ENCODE measurements at places on chromosomes 13 and 19. TPM values are rescaled to one million over a fixed set of nuclear protein-coding genes. Genes with fewer than 3 reads are reported as not detected.

DNA sequence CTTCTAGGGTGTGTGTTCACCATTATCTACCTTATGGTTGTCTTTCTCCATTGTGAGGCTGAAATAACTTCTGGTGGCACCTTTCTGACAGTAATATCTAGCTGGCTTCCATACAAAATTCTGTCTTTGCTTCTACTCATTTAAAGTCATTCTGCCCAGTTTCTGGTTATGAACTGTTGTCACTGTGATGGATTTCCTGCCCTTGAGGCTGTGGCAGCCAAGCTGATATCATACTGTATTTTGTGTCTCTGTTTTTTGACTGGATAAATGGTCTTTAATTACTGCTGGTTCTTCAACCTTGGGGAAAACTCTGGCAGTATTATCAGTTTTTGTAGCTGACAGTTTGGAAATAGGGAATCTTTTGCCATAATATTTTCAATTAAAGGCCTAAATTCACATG lies 233.4 kb downstream of the GPC6 start:
- no peak for DNase-seq

GRCh38 chr19:43880483-43880882 lies 53.4 kb downstream of the ZNF283 start:
- DNase-seq = no peak

DNA sequence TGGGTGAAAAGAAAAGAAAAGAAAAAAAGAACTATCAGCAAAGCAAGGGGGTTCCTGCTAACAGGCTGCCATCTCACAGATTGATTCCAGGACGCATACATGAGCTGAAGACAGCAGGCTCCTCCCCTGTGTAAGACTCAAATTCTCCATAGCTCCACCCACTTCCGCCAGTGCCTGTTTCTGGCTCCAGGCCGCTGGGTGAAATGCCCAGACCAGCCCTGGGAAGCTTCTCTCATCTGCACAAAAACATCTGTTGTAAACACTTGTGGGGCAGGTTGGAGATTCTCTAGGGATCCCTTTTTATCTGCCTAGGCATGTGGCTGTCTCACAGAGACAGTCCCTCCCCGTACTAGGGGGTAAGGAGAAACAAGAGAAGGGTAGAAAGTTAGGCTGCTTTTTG lies 1054.4 kb upstream of the SPRY2 start:
- DNase-seq = no peak

- no peak for DNase-seq
Measured at GRCh38 chr13:78659450-78659730, 435 bp upstream of the OBI1 start.

DNA sequence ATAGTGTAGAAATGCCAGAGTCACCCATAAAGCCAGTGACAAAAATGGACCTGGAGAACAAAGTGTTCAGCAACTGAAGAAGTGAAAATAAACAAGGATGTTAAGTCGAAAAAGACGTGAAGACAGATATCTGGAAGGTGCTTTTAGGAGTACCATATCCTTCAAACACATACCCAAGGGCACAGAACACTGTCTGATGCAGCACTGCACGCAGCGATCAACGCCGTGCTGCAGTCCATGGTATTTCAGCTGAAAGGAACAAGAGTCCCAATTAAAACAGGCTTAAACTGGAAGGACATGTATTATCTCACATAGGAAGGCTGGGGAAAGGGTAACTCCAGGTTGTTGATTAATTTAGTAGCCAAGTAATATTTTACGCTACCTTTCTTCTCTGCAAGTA lies 108.2 kb downstream of the SGCG start:
- DNase-seq = no peak

GRCh38 chr19:8635422-8635821 lies 5.0 kb downstream of the NFILZ start:
- no peak for DNase-seq

DNA sequence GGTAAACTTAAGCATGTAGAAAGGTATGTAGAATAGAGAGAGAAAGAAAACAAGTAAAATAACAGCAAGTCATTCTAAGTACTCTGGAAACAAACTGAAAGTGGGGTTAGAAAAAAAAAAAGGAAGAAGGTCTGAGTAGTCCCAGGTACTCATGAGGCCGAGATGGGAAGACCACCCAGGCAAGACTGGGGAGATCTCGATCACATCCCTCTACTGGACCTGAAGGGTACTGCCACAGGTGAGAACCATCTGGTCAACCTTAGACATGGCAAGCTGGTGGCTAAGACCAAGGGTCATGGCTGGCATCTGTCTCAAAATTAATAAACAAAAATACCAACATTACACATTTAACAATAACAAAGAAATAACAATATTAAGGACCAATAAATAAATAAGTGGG lies 36.3 kb upstream of the ZNF724 start:
- DNase-seq = no peak

GRCh38 chr19:39833464-39834286 lies at the start of gene DYRK1B:
TSS of gene DYRK1B (minus strand) at chr19:39834162. CDS start at chr19:39831867, 2,295 bp downstream.
- peak; percentile 97 for DNase-seq

DNA sequence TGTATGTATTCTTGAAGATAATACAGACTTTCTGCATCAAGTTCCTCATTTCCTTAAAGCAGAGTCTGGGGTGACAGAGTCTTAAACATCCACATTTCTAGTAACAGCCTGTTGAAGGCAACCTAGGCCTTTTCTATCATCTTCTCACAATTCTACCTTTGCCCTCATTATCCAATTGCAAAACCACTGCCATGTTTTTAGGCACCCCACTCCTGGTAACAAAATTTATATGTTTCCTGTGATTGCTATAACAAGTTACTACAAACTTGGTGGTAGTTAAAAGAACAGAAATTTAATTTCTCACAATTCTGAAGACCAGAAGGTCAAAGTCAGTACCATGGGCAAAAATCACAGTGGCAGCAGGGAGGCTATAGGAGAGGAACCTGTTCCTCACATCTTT lies 33.1 kb downstream of the TUBA3C start:
- no peak for DNase-seq

DNA sequence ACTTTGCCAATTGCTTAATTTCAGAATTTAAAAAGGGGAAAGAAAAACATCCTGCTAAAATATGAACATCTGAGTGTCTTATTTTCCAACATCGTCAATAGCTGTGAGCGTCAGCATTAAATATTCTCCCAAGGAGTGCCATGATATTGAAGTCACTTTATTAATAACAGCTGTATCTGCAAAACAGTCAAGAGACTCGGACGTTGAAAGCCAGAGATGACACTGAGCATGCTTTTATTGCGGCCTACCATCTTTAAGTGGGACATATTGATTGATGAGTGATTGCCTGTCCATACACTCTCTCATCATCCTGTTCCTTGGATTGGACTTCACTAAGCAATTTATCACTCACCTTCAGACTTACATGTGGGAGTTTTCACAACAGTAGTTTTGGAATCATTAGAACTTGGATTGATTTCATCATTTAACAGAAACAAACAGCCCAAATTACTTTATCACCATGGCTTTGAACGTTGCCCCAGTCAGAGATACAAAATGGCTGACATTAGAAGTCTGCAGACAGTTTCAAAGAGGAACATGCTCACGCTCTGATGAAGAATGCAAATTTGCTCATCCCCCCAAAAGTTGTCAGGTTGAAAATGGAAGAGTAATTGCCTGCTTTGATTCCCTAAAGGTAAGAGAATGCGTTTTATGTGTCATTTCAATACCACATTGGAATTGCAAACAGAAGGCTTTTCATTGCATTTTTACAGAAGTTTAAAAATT lies 53.8 kb downstream of the MBNL2 start:
- no peak for DNase-seq

DNA sequence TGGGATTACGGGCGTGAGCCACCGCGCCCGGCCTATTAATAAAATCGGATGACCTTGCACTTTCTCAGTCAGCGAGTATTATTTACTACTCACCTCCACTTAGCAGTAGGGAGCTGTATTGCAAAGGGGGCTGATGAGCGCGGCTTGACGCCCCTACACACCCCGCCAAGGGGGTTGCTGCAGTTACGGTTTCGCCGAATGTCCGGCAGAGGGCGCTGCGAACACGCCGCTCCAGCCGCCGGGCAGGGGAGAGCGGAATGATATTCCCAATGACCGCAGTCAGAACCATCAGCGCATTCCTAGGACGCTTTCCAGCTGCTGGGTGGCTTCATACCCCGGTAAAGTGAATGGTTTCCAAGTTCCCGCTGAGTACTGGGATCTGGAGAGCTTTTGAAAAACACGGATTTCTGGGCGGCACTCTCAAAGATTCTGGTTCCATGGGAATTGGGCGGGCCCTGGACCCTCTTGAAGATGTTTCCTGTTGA lies 30.0 kb upstream of the TPT1 start:
- peak; percentile 68 for DNase-seq

DNA sequence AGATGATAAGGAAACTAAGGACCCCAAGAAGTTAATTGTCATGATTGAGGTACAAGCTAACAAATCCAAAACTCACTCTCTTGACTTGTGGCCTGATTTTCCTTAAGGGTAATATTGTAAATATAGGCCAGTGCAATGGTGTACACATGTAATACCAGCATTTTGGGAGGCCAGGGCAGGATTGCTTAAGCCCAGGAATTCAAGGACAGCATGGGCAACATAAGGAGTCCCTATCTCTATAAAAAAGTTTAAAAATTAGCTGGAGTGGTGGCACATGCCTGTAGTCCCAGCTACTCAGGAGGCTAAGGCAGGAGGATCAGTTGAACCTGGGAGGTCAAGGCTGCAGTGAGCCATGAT lies 28.7 kb upstream of the GARRE1 start:
- DNase-seq = no peak

- no peak for DNase-seq
Measured at GRCh38 chr19:56842412-56842811, 1.9 kb upstream of the PEG3 start.

GRCh38 chr19:11151181-11151580 lies 4.4 kb downstream of the SPC24 start:
- peak; percentile 75 for DNase-seq

GRCh38 chr13:49246850-49247642 lies 679 bp upstream of the CDADC1 start:
- DNase-seq = no peak

- DNase-seq = no peak
Measured at GRCh38 chr13:50282016-50282415, 266.8 kb downstream of the KCNRG start.

DNA sequence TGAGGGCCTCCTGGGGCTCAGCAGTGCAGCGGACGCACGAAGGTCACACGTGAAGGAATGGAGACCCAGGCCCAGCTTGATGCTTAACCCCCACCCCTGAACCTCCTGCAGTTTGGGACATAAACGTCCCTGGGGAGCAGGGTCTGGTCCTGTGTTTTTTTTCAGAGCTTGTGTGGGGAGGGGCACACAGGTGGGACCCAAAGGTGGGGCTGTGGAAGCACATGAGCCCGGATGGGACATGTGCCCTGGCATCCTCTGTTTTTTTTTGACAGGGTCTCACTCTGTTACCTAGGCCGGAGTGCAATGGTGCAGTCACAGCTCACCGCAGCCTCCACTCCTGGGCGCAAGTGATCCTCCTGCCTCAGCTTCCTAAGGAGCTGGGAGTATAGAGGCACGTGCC lies 20.5 kb downstream of the UBXN6 start:
- no peak for DNase-seq

KLHL1 gene
- polyA plus RNA-seq = not detected

HIPK4 gene
- polyA plus RNA-seq = 1.6 TPM

C19orf18 gene
- polyA plus RNA-seq = 0.79 TPM

ZNF714 gene
- polyA plus RNA-seq = 12.1 TPM

SUCLA2 gene
- 58.5 TPM for polyA plus RNA-seq

KCNC3 gene
- polyA plus RNA-seq = 1.1 TPM

PRRG2 gene
- 0.18 TPM for polyA plus RNA-seq

ZNF793 gene
- polyA plus RNA-seq = 12.6 TPM

Data from hindlimb muscle (tissue), 1 donor.